SJCRH30 (cell line): ENCODE measurements at places on chromosomes 12 and 14. TPM values are rescaled to one million over a fixed set of nuclear protein-coding genes. Genes with fewer than 3 reads are reported as not detected.

The FBLN5 gene
- total RNA-seq: 27.8 and 29.6 TPM in 2 replicates

- H3K36me3 ChIP-seq: no peaks in the 10 kb centered on the region
- no peaks in the 10 kb centered on the region for H3K27me3 ChIP-seq
- no peak within 1 kb of the TSS for H3K27ac ChIP-seq
- no peak for DNase-seq
These were observed at the start of gene LPAR5 for GRCh38 chr12:6635856-6636531. LPAR5 (minus strand) TSS chr12:6635959; CDS start chr12:6621248, 14,711 bp downstream.

- no peak overlapping the region; the same call in 1 of the 2 replicates for H3K27ac ChIP-seq
- H3K36me3 ChIP-seq: no peaks in the 10 kb centered on the region
- H3K4me3 ChIP-seq: no peak overlapping the region
- peaks cover 44% of the 10 kb centered on the region for H3K4me1 ChIP-seq
These were observed 1.7 kb downstream of the ARHGAP9 start for GRCh38 chr12:57477710-57478681.

DNA sequence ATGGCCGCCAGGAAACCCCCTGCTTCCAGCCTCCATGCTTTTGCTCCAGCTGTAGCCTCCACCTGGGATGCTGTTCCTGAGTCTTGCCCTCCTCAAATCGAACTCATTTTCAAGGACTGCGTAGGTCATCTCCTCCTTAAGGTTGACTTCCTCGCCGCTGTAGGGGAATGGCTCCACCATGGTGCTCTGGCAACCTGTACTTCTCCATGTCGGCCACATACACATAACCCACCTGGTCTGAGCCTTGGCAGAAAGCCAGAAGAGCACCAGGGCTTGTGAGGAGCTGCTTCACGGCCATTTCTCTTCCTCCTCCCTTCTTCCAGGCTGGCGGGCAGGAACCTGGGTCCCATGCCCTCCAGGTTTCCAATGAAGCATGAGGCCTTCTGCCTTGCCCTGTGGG, 36.7 kb upstream of the BEGAIN start:
- H3K4me1 ChIP-seq: no peaks in the 10 kb centered on the region
- peaks cover 4% of the 10 kb centered on the region; the same call in 1 of the 2 replicates for H3K27me3 ChIP-seq
- no peaks in the 10 kb centered on the region for H3K36me3 ChIP-seq
- DNase-seq: no peak

GRCh38 chr12:127340381-127340780, 926.6 kb upstream of the TMEM132C start:
- H3K27ac ChIP-seq: no peak overlapping the region
- no peaks in the 10 kb centered on the region for H3K27me3 ChIP-seq
- no peak for DNase-seq
- H3K4me3 ChIP-seq: no peak overlapping the region

- no peak for DNase-seq
- H3K4me1 ChIP-seq: no peaks in the 10 kb centered on the region
- H3K36me3 ChIP-seq: peaks cover 2% of the 10 kb centered on the region; the same call in 1 of the 2 replicates
- no peak overlapping the region for H3K27ac ChIP-seq
These were observed 19.6 kb downstream of the ACVR1B start for GRCh38 chr12:51970904-51971646.
